ENCODE measurements at places on chromosomes 7 and 10.
A peak's percentile ranks its signal among the peaks of the same experiment; 100 is the strongest.

GRCh38 chr10:36766415-36766810 is 359.0 kb upstream of the ANKRD30A start:
- DNase-seq: no peak

GRCh38 chr7:56063500-56063881 is 595 bp upstream of the SUMF2 start:
- DNase-seq: no peak

DNA sequence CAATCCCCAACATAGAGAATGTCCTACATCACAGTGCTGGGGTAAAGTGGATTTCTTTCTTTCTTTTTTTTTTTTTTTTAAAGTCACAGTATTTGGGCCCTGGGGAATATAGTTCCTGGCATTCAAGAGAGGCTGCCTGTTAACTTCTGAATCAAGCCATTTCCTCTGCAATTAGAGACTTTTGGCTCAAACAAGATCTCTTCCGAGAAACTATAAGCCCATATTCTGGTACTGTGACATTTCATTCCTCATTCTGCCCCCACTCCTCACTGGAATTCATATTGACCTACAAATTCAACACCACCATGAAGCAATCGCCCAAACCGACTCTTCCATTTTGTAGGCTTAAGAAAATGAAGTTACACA is 187.4 kb downstream of the PHTF2 start:
- no peak for DNase-seq

DNA sequence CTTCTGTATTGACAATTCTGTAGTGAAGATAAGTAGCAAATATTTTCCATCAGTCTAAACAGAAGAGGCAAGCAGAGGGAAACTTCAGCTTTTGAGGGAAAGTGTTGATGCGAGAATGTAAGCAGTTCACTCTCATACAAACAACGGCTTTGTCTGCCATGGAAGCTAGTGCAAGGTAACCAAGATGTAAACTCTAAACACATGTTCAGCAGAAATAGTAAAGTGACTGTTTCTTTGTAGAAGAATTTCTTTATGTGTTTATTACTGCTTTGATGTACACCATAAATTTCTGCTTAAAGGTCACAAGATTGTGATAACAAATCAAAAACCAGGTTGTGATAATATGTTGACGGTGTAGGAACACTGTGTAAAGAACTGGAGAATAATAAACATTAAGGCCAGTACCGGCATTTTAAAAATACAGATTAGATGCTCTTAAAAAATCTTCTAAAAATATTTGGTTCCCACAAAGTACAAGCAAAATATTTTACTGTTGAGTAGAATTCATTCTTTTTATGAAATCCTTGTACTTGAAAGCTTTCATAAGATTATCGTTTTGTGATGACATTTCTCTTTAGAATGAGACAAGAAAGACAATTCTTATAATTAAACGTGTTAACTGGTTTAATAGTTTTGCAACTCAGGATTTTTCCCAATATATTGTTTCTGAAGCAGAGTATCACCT is 34.2 kb downstream of the SEMA3C start:
- DNase-seq: no peak

GRCh38 chr10:81569488-81569887 is 305.5 kb upstream of the NRG3 start:
- no peak for DNase-seq

DNA sequence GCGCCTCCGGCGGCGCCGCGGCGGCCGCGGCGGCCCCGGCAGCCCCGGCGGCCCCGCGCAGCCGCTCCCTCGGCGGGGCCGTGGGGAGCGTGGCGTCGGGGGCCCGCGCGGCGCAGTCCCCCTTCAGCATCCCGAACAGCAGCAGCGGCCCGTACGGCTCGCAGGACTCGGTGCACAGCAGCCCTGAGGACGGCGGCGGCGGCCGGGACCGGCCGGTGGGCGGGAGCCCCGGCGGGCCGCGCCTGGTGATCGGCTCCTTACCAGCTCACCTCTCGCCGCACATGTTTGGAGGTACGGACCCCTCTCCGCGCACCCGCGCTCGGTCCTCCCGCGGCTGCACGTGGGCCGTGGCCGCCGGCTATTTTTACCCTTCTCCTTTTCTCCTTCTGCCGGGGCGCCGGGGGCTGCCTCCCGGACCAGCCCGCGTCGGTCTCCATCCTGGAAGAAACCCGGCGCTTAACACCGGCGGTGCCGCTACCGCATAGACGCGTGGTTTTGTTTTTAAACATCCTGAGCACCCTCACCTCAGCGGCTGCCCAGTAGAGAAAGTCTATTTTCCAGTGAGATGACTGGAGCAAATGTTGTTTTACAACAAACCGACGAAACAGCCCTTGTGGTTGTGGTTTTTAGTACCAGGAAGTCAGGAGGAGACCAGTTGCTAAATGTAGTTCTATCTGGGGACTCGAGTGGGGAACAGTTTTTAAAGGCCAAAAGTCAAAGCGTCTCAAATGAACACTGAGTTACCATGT is 1.3 kb downstream of the ZNRF2 start:
- peak; percentile 25 for DNase-seq

DNA sequence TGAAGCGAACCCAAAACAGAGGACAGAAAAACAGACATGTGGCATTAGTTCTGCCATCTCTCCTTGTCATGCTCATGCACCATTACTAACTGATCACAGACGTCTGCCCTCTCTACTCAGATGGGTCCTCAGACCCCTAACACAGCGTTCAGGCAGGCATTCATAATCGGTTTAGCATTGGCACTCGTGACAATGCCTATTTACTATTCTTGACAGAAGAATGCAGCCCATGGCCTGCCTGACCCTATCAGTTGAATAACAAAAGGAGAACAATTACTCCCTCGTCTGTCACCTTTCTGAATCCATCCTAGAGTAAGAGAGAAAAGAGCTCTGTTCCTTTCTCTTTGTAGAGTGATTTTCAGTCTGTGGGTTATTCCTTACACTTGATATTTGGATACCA is 194.6 kb upstream of the PHYHIPL start:
- DNase-seq: no peak

DNA sequence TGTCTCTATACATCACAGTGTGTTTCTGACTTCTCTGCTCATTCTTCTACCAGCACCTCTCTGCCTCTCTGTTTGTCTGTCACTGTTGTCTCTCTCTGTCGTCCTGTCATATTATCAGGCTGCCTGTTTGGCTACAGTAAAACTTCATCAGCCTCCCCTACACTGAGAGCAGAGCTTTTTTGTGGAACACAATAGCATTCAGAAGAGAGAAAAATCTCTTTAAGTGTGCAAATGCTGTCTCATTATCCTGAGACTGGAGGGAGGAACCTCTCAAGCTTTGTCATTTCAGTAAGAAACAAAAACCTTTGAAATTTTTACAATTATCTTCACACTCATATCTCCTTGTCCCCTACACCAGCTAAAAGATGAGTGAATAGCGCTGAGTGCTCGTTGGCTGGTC is 148.4 kb downstream of the PLPP4 start:
- DNase-seq: no peak

GRCh38 chr7:74657692-74658177 is at the start of gene GTF2I:
Gene GTF2I (plus strand): TSS chr7:74657718. CDS start chr7:74689129, 31,411 bp downstream.
- no peak for DNase-seq

Data from NCI-H2029 treated with DMSO at 0.1 percent for 48 hours (cell line).